Cerebellum (tissue), 4 donors: ENCODE measurements at places on chromosomes 13 and 19. TPM values are rescaled to one million over a fixed set of nuclear protein-coding genes. Genes with fewer than 3 reads are reported as not detected.

DNA sequence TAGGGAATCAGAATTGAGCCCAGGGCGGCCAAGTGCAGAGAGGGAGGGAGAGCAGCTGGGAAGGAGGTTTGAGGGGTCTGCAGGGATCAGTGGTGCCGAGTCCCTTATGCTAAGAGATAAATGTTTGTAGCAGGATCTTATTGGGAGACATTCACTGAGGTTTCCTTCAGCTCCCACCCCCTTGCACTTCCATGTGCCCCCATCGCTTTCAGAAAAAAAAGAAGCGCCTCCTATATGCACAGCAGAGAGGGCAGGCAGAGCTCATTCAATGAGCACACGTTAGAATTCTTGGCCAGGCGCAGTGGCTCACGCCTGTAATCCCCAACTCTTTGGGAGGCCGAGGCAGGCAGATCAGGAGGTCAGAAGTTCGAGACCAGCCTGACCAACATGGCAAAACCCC lies 28.0 kb downstream of the CYP4F2 start:
- no peak for DNase-seq

Gene GIPR
- total RNA-seq = not detected

DNA sequence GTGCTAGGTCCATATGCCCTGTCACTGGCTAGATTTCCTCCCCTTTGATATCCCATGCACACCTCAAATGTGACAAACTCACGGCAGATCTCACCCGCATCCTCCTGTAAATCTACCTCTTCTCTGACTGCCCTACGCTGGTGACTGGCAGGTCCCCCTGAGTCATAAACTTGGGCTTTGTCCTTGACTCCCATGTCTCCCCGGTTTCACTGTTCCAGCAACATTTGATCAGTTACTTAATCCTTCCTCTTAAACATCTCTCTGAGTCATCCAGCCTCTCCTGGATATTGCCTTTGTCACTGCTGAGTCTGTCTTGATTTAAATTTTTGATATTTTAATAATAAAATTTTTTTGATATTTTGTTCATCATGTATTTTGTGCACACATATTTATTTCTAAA lies 26.5 kb downstream of the FAM216B start:
- DNase-seq = no peak

Gene TMEM145
- 40.8 TPM for total RNA-seq

Gene CYSLTR2
- total RNA-seq = 1.5 TPM
